Stimulated activated CD4-positive, alpha-beta T cell treated with anti-CD3 and anti-CD28 coated beads, Interleukin-2, amount 100 ng/mL, for 48 hours (primary cell): ENCODE measurements at places on chromosomes 4 and X.

- DNase-seq, result no peak
Observed at GRCh38 chrX:109719264-109719663, 13.8 kb downstream of the ACSL4 start.

DNA sequence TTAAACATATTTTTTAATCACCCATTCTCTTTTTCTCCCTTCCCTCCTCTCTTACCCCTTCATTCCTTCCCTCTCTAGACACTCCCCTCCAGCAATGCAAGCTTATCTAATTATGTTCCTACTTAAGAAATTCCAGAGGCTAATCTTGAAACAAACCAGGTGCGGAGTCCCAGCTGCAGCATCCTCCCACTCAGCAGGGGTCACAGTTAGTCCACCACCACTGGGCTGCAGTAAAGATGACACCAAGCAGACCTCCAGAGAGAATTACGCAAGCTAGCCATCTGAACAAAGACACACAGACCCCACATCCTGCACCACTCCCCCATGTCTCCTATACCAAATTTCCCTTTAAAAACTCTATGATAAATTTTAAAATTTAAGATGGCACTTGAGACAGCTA, 13.9 kb upstream of the SEC24B start:
- DNase-seq, result no peak

DNA sequence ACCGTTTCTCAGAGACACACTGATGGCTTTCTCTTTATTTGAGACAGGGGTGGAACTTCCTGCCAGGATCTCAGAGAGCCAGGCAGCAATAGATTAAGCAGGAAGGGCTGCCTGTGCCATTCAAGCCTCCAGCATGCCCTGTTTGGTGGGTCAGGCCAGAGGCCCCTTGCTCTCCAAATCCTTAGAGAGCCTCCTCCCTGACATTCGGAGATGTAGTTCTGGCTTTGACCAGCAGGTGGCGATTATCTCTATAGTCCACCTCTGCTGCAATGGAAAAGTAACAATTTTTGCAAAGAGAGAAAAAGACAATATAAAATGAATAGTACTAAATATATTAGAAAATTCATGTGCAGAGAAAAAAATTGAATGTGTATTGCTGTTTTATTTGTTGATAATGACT, 93.9 kb downstream of the NXF2B start:
- peak; percentile 65 for DNase-seq

DNA sequence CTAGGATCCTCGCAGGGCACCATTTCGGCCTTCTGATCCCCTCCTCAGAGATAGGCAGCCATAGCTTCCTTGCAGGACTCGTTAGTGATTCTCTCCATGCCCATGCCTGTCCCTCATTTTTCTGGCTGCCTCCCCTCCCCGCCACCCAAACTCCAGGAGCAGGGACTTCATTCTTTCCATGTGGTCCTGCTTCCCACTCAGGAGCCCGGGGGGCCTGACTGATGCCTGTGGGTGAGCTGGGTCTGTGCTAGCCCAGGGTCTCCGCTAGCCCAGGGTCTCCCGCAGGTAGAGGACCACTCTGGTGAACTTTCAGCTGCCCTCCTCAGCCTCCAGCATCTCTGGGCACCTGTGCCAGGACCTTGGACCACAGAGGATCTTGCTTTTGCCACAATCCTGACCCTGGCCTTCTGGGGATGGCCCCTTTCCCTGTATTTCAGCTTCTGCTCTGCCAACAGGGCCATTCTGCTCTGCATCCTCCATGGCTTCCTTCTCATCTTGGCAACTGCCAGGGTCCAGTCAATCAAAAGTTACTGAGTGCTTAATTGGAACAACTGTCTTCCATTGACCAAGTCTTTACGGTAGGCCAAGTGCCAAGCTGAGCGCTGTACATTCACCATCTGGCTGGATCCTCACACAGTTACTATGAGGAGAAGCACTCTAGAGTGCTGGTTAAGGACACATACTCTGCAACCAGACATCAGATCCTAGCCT, 152.2 kb downstream of the EFNB1 start:
- no peak for DNase-seq

- no peak for DNase-seq
Observed at GRCh38 chrX:120236687-120237479, 13.7 kb upstream of the ZBTB33 start.

GRCh38 chrX:72526534-72527508, 45.8 kb downstream of the HDAC8 start:
- DNase-seq, result no peak

GRCh38 chr4:145539671-145540070, 58.0 kb downstream of the SMAD1 start:
- no peak for DNase-seq

DNA sequence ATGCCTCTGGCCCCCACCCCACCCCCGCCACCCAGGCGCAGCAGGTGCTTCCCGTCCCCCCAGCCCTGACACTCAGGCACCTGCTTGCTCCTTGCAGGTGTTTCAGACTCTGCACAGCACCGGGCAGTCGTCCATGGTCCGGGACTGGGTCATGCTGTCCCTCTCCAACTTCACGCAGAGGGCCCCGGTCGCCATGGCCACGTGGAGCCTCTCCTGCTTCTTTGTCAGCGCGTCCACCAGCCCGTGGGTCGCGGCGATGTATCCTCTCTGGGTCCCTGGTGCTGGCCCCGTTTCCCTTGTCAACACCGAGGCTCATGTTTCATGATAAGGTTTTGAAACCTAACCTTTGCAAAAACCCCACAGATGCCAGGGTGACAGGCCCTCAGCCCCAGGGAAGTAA, 10.2 kb upstream of the MSANTD1 start:
- DNase-seq, result no peak

- DNase-seq, result no peak
Observed at GRCh38 chr4:90603540-90603939, 476.3 kb downstream of the CCSER1 start.

DNA sequence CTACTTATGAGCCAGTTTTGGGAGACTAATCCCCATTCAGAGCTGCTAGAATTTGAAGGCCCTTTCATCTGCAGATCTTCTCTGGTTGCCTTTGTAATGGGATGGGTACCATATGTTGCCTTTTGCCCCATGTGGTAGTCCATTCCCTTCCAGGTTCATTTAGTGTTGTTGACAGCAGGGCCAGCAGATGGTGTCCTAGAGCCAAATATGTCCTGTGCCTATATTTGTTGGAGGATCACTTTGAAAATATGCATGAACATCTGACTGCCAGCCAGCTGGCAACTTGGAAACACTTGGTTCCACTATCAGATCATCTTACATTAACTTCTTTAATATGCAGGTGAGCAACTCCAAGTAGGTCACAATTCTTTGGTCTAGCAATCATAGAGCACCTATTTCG, 30.4 kb downstream of the CFAP299 start:
- DNase-seq, result peak; percentile 40

DNA sequence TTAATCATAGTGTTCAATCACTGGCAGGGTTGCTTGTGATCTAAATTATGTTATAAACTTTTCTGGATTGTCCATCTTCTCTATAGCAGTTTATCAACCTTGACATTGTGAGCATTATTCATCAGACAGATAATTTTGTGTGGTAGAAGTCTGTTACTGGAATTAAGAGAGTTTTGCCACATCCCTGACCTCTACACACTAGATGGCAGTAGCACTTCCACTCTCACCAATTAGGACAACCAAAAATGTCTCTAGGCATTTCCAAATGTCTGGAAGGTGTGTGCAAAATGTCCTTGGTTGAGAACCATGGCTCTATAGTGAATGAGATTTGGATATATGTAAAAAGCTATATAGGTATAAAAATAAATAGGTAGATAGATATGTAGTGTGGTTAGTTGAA, 324.1 kb upstream of the FAM47C start:
- no peak for DNase-seq

DNA sequence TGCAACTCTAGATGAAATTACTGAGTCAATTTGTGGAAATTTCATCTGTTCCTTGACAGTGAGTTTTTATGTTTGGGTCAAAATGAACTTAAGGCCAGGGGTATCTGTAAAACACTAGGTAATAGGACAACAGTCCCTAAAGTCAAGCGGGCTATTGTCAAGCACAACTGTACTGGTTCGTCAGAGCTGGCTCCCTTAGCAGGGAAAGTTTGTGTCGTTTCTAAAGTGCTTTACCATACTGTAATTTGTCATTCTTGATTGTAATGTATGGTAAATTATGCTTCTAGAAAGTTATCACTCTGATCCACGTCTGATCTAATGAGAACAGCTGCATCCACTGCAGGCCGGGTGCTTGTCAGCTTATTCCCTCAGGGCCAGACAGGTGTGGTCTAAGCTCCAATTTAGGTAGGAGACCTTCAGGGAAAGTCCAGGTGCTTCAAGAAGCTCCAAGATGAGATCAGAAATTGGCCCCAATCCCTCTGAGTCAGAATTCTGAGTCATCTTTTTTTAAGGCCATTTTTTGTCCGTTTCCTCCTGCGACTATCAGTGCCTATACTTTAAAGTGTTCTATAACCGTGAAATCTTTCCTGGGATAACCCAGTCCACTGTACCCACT, 92.2 kb downstream of the PALLD start:
- DNase-seq, result no peak

- DNase-seq, result no peak
Observed at GRCh38 chr4:123383566-123383965, 13.0 kb upstream of the SPRY1 start.

DNA sequence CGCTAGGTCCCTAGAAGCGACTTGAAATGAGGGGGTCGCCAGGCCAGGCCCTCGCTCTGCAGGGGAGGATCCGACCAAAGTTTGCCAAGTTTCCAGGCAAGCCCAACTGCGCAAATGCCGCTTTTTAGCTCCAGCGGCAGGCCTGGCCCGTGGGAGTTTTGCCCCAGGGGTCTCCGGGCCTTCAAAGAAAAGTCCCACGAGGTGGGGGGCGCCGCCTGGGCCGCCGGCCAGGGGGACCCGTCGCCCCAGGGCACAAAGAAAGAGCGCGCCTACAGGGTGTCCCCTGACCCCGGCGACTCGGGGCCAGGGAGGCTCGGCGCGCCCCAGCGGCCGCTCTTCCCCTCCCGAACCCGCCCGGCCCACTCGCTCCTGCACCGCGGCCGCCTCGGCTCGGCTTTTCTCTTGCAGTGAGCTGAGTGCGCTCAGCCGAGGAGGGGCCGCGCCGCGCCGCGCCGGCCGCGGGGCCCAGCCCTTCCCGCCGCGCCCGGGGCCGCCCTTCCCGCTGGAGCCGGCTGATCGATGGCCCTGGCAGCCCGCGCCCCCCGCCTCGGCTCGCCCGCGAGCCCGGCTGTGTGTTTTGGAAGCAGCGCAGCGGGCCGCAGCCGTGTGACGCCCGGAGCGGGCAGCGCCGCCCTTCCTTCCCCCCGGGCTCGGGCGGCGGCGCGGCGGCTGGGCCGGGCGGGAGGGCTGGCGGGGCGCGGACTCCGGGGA, 754 bp upstream of the KLF3 start:
- no peak for DNase-seq

GRCh38 chrX:130204647-130205046, 32.9 kb downstream of the RAB33A start:
- DNase-seq, result no peak

- DNase-seq, result no peak
Observed at GRCh38 chr4:183541010-183541751, 36.3 kb downstream of the ING2 start.

GRCh38 chr4:14668296-14668695, 334.0 kb upstream of the CPEB2 start:
- no peak for DNase-seq

- DNase-seq, result no peak
Observed at GRCh38 chrX:71908387-71908786, 2.3 kb upstream of the NHSL2 start.

- DNase-seq, result no peak
Observed at GRCh38 chr4:141900856-141901255, 264.5 kb downstream of the IL15 start.

DNA sequence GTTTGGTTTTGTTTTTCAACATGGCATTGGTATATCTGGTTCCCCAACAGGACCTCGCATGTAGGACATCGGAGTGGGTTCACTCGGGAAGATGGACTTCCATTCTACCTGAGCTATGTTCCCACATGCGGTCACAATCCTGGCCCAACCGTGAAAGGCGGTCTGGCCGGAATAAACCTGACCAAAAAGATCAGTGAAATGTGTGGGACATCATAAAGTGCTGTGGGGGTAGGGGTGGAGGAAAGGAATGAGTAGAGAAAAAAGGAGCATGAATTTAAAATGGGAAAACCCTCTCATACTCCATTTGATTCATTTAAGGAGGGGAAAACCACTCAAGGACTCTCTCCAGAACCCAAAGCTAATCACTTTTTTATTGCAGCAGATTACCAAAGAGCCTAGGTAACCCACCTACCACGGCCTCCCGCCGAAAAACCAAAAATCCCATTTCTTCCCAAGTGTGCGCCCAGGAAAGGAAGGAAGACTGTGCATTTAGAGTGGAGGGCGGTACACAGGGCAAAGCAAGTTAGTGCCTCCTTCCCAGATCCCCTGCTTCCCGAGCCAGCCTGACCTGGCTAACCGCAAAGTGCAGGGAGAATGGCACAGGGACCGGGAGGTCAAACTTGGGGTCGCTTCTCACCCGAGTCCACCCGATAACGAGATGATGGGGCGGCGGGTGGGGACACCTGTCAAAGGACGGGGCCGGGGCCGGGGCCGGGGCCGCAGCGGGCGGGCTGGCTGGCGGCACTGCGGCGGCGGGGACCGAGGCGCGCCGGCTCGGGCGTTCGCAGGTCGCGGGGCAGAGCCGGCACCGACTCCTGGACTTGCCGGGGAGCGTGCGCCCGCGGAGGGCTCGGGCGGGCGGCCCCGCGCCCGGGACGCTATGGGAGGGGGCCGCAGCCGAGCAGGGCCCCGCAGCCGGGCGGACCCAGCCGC, 669 bp downstream of the TMEM150C start:
- no peak for DNase-seq

- no peak for DNase-seq
Observed at GRCh38 chrX:13412208-13412600, 92.4 kb upstream of the ATXN3L start.

DNA sequence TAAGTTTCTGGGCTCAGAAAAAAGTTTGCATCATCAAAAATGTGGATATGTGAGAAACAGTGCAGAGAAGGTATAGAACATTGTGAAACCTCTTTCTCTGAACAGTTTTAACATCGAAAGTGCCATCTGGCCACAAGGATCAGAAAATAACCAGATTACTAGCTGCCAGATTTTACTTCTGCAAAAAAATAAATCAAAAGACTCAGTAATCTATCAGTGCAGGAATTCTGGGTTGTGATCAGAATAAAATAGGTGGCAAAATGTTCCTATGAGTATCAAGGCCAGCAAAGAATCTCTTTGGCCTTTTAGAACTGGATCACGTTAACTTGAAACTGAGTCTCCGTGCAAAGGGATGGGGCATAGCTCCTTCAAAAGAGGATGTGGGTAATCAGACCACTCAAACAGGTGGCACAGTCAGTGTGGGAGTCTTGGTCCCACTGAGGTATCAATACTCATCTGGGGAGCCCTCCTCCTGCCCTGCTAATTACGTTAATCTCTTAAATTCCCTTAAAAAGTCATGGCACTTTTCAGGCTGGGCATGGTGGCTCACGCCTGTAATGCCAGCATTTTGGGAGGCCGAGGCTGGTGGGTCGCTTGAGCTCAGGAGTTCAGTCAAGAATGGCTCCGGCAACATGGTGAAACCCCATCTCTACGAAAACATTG, 26.7 kb upstream of the RBM47 start:
- no peak for DNase-seq
